GM10248 (cell line): ENCODE measurements at places on chromosomes 5 and 9.

DNA sequence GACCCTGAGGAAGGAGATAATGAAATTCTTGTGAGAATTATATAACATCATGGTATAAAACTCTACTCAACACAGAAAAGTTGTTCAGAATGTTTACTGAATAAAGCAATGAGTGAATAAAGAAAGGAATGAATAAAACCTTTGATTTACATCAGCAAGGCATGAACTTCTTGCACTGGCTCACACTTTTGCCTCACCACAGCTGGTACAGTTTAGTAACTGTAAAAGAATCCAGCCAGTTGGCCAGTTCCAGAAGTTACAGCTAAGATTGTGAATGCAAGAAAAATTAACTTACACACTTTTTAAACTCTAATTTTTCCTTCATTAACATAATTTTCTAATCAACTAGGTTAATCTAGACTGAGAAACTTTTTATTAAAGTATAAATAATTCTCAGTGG lies 490.9 kb downstream of the NFIB start:
- DNase-seq = no peak

- no peak for DNase-seq
Observed at GRCh38 chr5:175638305-175638704, 19.6 kb upstream of the HRH2 start.

GRCh38 chr9:117273612-117274011 lies 141.2 kb downstream of the ASTN2 start:
- no peak for DNase-seq

GRCh38 chr9:88891040-88891439 lies 100.2 kb upstream of the S1PR3 start:
- no peak for DNase-seq

GRCh38 chr5:11355491-11355890 lies 548.8 kb downstream of the CTNND2 start:
- no peak for DNase-seq

GRCh38 chr9:25889661-25890060 lies 211.4 kb upstream of the TUSC1 start:
- DNase-seq = no peak

DNA sequence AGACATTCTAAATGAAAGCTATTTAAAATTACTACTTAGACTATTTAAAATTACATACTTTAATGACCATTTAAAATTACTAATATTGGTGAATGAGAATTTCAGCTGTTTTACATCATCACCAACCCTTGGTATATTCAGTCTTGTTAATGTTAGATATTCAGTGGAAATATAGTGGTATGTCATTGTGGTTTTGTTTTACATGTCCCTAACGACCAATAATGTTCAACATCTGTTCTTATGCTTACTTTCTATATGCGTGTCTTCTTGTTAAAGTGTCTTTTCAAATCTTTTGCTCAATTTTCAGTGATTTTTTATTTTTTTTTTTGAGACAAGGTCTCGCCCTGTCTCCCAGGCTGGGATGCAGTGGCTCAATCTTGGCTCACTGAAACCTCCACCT lies 279.3 kb upstream of the TARS1 start:
- DNase-seq = no peak

DNA sequence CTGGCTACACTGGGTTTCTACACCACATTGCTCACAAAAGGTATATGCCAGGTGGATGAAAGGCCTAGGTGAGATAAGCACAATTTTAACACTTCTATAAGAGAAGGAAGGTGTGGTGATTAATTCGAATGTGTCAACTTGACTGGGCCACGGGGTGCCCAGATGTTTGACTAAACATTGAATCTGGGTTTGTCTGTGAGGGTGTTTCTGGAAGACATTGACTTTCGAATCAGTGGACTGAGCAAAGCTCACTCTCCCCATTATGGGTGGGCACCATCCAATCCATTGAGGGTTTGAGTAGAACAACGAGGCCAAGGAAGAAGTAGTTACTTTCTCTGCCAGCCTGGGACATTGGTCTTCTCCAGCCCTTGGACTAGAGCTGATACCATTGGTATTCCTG lies 78.2 kb upstream of the COL5A1 start:
- DNase-seq = no peak

DNA sequence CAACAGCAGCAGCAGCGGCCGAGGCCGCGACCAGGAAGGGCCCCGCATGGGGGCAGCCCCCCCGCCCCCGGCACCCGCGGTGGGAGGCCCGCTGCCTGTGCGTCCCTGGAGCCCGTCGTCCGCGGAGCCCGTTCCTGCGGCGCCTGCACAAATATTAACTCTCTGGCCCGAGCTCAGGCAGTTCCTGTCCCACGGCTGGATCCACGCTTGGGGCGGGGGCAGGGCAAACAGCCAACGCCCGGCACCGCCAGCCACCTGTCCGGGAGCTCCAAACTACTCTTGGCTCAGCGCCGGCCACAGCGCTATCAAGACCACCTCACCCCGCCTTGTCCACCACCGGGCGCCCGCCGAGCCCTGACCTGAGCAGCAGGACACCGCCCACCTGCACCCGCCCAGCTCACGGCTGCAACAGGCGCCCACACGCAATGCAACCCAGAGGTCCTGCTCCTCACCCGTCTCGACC lies at the start of gene LRRC26:
Gene LRRC26 (minus strand): TSS at position 156 of the 463 bp plus-strand sequence. CDS start 108 bp downstream, at position 48.
- no peak for DNase-seq

DNA sequence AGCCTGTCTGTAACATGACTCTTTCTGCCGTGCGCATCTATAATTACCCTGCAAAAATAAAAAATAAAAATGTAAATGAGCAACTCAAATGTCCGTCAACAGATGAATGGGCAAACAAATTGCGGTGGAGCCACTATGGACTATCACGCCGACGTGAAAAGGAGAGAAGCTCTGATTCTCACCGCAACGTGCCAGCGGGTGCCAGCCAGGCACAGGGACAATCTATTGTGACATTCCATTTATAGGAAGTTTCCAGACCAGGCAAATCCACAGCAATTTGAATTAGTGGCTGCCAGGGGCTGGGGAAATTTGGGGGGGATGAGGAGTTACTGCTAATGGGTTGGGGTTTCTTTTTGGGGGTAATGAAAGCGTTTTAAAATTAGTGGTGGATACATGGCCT lies 96.8 kb downstream of the VAV2 start:
- no peak for DNase-seq

GRCh38 chr5:170183816-170184687 lies 48.7 kb upstream of the C5orf58 start:
- peak; percentile 67 for DNase-seq

DNA sequence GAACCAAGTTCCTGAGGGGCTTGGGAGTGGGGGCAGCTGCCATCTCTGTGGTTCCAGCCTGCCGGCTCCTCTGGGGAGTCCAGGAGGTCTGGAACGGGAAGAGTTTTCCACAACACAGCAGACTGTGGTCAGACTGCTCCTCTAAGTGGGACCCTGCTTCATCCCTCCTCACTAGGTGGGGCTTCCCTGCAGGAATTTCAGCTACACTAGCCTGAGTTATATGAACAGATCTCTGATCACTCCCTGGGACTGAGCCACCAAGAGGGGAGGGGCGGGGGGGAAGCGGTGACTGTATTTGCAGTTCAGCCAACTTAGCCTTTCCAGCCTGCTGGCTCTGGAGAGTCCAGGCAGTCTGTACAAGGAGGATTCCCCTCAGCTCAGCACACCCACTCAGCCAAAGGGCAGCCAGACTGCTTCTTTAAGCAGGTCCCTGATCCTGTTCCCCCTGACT lies 19.4 kb downstream of the DTWD2 start:
- DNase-seq = no peak

- DNase-seq = no peak
Observed at GRCh38 chr9:70079417-70080037, 35.9 kb downstream of the MAMDC2 start.

- DNase-seq = no peak
Observed at GRCh38 chr5:74149395-74149794, 491.1 kb downstream of the ENC1 start.

DNA sequence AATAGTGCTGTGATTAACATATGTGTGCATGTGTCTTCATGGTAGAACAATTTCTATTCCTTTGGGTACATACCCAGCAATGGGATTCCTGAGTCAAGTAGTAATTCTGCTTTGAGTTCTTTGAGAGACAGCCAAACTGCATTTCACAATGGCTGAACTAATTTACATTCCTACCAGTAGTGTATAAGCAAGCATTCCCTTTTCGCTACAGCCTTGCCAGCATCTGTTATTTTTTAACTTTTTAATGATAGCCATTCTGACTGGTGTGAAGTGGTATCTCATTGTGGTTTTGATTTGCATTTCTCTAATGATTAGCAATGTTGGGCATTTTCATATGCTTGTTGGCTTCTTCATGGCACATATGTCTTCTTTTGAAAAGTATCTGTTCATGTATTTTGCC lies 308.5 kb downstream of the ARRDC3 start:
- DNase-seq = no peak

- no peak for DNase-seq
Observed at GRCh38 chr5:150407096-150407720, 5.5 kb downstream of the CD74 start.

- no peak for DNase-seq
Observed at GRCh38 chr5:97601651-97602050, 418.6 kb upstream of the RIOK2 start.

GRCh38 chr5:172858990-172859811 lies 25.1 kb downstream of the ERGIC1 start:
- DNase-seq = no peak

DNA sequence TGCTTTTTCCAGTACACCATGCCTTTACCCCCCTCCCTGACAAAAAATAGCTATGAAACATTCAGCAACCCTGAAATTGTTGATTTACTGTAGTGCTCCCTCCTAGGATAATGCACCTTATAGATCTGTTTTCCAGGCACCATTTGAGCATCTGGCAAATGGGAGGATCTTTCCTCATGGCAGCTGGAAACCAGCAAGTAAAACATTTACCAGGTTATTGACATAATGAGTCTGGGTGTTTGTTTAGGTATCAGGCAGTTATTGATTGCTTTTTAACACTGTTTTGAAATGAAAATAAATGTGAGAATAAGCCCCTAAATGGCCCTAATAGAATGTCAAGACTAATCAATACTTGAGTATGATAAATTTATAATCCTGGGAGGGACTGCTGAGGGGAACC lies 57.3 kb upstream of the KLF4 start:
- no peak for DNase-seq

DNA sequence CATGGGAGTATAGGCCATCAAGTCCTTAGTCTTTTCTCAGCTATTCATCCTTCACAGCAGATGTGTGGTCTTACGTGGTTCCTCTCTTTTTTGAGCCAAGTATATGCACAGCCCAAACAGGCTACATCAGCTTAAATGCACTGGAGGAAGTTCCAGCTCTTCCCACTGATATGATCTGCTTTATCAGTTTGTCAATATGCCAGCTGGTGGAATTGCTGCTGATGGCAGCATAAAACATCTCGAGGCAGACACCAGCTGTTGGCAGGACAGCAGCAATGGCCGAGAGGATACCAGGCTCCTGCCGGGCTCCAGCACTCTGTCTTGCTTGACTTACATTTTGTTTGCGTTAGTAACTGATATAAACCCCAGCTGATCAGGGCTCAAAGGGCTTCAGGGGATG lies 143.4 kb downstream of the TENT4A start:
- DNase-seq = no peak

DNA sequence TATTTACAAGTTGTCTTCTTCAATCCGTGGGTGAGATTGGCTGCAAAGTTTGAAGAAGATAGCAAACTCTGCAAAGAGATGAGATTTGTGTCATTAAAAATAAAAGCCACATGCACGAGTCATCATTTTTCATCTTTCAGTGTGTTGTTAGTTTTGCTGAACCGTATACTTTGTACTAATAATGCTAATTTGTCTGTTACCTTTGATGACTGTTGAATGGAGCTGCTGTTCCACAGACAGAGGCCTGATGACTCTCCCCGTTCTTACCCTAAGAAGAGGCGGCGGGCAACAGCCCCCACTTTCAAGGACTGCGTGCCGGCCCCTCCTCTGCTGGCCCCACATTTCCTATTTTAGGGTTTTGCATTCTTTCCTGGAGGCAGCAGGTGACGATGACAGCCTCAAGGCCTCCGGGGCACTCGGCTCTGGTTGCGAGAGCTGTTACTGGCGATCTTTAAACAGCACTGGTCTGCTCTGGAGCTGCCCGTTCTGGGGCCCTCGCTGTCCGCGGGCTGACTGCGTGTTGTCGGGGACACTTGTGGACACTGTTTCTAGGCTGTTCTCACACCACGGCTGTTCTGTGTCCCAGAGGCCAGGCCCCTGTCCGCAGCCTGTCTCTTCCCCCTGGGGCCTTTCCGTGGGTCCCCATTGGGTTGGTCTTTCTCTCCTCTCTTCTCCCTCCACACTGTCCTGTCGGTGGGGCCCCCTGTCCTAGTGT lies 35.1 kb downstream of the NDUFS6 start:
- no peak for DNase-seq

- no peak for DNase-seq
Observed at GRCh38 chr9:84953252-84953773, 283.8 kb downstream of the NTRK2 start.

DNA sequence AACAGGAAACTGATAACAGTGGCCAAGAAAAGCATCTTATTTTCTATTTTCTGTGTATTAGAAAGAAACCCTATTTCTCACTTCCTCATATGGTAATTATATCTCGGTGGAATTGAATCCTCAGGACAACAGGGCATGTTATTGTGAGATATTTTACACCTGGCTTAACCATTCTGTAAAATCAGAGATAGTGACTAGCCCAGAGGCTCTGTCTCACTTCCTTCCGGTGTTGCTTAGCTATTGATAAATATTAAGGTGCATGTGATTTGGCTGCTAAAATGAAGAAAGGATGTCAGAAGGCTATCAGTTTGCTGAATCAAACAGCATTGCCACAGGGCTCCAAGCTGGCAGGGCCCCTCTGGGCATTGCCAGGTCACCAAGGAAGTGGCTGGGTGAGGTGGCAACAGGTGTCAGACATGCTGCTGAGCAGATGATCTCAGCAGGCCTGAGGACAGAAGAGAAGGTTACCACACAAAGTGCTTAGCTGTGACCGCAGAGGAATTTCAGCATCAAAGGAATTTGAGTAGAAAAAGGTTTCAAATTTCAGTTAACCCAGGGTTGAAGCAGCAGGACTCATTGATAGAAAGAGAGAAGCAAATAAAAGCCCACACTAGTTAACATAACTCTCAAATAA lies 330.7 kb downstream of the PDE4D start:
- peak; percentile 45 for DNase-seq

DNA sequence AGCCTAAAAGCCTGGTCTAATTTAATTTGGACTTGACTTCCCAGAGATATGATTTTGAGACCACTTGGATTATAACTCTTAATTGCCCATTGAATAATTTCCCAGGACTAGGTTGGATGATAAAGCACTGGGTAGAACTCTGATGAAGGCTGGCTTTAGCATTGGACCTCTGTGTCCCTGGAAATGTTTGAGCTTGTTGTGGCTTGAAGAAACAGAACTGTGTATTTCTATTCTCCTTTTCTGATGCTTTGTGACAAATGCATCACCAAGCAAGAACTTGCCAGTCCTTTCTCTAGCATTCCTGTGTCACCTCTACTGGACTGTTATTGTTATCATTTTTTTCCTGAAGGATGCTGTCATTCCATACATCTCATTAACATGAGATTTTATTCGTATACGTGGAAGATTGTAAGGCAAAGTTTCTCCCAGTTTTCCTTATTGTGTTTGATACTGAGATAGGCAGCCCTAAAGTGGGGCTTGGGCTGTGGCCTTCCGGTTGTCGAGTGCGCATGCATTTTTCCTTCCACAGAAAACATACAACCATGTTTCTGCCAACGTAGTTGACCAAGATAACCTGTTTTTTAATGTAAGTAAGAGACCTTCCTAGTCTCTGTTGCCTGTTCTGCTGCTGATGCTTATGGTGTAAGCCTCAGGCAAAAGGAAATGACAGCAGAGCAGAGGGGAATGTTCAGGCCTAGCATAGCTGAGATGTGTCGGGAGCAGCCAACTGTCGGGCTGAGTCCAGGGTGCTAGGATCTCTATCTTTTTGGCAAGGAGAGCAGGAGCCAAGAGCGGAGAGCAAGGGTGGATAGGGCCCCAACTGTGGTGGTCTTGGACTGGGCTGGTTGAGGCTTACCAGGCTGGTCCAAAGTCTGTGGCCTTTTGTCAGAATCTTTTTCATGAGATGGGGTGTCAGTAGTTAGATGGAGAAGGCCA lies 2.3 kb downstream of the NTRK2 start:
- no peak for DNase-seq
